ENCODE measurements at places on chromosomes 16 and 17. TPM values are rescaled to one million over a fixed set of nuclear protein-coding genes. Genes with fewer than 3 reads are reported as not detected.

- no peak for DNase-seq
Measured at GRCh38 chr16:87860553-87861299, 8.6 kb downstream of the SLC7A5 start.

GRCh38 chr16:29727452-29727851 is 18.3 kb downstream of the C16orf54 start:
- no peak for DNase-seq

GRCh38 chr16:17440131-17440530 is 30.6 kb downstream of the XYLT1 start:
- DNase-seq: no peak

Gene UTP4
- total RNA-seq: 19.1 TPM

GRCh38 chr16:15544405-15544804 is 98.5 kb downstream of the MARF1 start:
- no peak for DNase-seq

DNA sequence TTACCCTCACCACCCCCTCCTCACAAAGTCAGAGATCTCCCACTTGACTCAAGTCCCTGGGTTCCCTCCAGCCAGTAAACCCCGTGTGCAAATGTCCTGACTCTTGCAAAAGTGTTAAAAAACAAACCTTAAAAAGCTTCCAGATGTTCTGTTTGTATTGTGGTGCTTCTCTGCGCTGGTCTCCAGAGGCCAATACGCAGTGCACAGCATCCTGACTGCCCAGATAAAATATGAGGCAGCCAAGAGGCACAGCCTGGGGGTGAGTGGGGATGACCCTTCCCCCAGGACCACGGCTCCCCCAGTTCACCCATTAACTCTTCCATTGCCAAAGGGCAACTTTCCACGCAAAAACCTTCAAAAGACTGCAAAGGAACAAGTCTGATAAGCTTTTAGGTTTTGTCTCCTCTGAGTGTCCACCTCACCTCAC is 291.8 kb downstream of the SOX9 start:
- DNase-seq: no peak

Gene COPZ2
- total RNA-seq: 43.1 TPM

DNA sequence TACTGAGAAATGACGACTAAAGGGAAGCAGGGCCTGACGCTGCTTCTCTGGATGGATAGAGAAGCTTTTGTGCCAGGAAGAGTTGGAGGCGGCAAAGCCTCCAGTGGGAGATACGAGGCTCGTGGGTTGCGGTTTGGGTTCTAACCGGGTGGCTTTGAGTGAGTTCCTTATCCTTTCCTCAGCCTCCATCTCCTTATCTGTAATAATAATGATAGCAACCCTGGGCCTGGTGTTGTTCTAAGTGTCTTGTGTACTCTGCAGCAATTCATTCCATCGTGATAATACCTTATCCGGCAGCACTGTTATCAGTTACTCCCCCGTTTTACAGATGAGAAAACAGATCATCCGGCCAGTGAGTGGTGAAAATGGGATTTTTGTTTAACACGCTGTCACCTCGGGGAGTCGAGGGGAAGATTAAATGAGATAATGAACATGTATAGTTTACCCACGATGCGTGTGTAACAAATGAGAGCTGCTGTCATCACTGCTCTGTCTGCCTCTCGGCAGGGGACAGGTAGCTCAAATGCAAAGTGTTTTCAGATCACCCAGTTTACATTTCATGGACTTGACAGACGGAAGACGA is 52.0 kb upstream of the LHX1 start:
- no peak for DNase-seq
